ENCODE measurements at places on chromosomes 11 and 22. TPM values are rescaled to one million over a fixed set of nuclear protein-coding genes. Genes with fewer than 3 reads are reported as not detected.

The PIH1D2 gene
- total RNA-seq = 1.4 TPM

The LRRC74B gene
- total RNA-seq = not detected

The OR52I2 gene
- total RNA-seq = not detected

The GPHA2 gene
- total RNA-seq = not detected

The OR8D4 gene
- not detected for total RNA-seq

The TSGA10IP gene
- not detected for total RNA-seq

The SLC7A4 gene
- total RNA-seq = 2.7 TPM

The KCNJ4 gene
- not detected for total RNA-seq

The FXYD6 gene
- total RNA-seq = 83.4 TPM

The VWCE gene
- total RNA-seq = 8.3 TPM

The VWA5A gene
- total RNA-seq = 33.4 TPM

The TPCN2 gene
- 8.9 TPM for total RNA-seq

The INS gene
- not detected for total RNA-seq

The CHEK2 gene
- total RNA-seq = 10.3 TPM

The SCN2B gene
- 0.07 TPM for total RNA-seq

The RFPL1 gene
- not detected for total RNA-seq

The WNT7B gene
- total RNA-seq = 15.3 TPM

The FAM227A gene
- 2.3 TPM for total RNA-seq

The MPEG1 gene
- total RNA-seq = not detected

The PARVB gene
- 94.6 TPM for total RNA-seq

The PYGM gene
- 0.27 TPM for total RNA-seq

The TRIM48 gene
- total RNA-seq = not detected

The OR51B4 gene
- total RNA-seq = not detected

The BEST1 gene
- 1.0 TPM for total RNA-seq

The ADORA2A gene
- 0.46 TPM for total RNA-seq

The SF3A1 gene
- 50.2 TPM for total RNA-seq

The KLHDC7B gene
- total RNA-seq = 20.1 TPM

The OR51E2 gene
- not detected for total RNA-seq

The SPDYC gene
- not detected for total RNA-seq

The CTTN gene
- total RNA-seq = 324 TPM

The KRTAP5-2 gene
- not detected for total RNA-seq

The OR2D2 gene
- 0.38 TPM for total RNA-seq

The PRSS23 gene
- 56.6 TPM for total RNA-seq

The LDHAL6A gene
- not detected for total RNA-seq

The ARL2 gene
- 164 TPM for total RNA-seq

The TRIM6 gene
- 3.4 TPM for total RNA-seq

The SLC6A5 gene
- total RNA-seq = not detected

The BRSK2 gene
- total RNA-seq = 0.75 TPM

The NXPE2 gene
- not detected for total RNA-seq

The HORMAD2 gene
- not detected for total RNA-seq

The HOATZ gene
- total RNA-seq = not detected

The ANO5 gene
- 2.3 TPM for total RNA-seq

The TRIM51 gene
- total RNA-seq = not detected

The DRICH1 gene
- not detected for total RNA-seq

The CNGA4 gene
- total RNA-seq = 0.14 TPM

The GGT5 gene
- total RNA-seq = 4.2 TPM

The AIFM3 gene
- total RNA-seq = 1.5 TPM

The CAVIN3 gene
- 119 TPM for total RNA-seq

The RAD9A gene
- 8.3 TPM for total RNA-seq

The APOA4 gene
- not detected for total RNA-seq

The PGR gene
- under 0.01 TPM for total RNA-seq

The GSTT2B gene
- total RNA-seq = 3.8 TPM

The ME3 gene
- 43.1 TPM for total RNA-seq

The MS4A2 gene
- 0.14 TPM for total RNA-seq

The ARHGAP32 gene
- 17.5 TPM for total RNA-seq

The PHF21A gene
- 12.0 TPM for total RNA-seq

The PDE3B gene
- total RNA-seq = 3.1 TPM

The BAIAP2L2 gene
- 4.1 TPM for total RNA-seq

All from kidney epithelial cell (primary cell).